DMS79 (cell line): ENCODE measurements at places on chromosomes 16 and 17.
A peak's percentile ranks its signal among the peaks of the same experiment; 100 is the strongest.

DNA sequence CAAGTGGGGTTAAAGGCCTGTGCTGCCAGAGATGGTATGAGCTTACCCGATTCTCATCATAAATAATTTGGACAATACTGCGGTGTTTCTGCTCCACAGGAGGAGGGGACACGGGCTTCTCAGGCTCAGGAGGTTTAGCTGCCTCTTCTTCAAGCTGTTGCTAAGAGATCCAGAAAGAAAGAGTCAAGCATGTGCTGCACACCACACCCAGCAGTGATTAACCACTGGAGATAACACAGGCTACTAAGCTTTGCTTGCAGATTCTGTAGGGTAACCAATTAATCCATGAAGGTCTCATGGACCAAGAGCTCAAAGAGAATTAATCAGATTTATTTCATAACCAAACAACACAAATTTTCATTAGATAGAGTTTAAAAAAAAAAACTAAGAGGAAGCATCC lies 56.6 kb downstream of the NCOR1 start:
- DNase-seq, result no peak

- no peak for DNase-seq
Observed at GRCh38 chr17:28324781-28325180, 5.8 kb downstream of the TMEM97 start.

DNA sequence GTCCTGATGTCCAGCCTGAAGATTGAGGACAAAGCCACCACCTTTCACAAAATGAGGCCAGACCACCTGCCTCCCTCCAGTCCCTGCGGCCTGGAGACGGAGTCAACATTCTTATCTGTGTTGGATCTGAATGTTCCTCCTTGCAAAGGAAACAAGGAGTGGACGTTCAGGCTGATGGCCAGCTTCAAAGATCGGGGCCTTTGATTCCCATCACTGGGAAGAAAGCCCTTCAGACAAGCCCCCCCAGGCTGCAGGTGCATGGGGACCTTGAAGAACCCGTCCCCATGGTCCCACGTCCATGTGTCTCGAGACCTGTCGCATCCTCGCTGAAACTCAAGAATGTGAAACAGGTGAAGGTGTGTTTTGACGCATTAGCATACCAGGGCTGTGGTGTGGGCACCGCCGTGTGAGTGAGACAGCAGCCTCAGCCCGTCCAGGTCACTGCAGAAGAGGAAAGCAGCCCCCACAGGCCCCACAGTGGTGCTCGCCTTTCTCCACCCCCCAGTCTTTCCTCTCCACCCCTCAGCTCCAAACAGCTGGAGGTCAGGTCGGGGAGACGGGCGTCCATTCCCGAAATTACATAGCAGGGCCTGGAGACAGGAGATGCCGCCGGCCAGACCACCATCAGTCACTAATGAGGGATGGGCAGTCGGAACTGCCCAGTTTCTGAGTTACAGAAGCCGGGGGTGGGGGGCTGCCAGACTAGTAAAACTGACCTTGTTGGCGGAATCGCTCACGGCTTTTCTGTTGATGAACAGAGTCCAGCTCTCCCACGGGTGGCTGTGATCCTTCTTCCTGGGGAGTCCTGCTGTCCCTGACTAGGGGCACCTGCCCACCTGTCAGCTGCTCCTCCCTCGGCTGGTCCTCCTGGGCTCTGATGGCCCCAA lies 877 bp upstream of the CSNK1D start:
- no peak for DNase-seq

DNA sequence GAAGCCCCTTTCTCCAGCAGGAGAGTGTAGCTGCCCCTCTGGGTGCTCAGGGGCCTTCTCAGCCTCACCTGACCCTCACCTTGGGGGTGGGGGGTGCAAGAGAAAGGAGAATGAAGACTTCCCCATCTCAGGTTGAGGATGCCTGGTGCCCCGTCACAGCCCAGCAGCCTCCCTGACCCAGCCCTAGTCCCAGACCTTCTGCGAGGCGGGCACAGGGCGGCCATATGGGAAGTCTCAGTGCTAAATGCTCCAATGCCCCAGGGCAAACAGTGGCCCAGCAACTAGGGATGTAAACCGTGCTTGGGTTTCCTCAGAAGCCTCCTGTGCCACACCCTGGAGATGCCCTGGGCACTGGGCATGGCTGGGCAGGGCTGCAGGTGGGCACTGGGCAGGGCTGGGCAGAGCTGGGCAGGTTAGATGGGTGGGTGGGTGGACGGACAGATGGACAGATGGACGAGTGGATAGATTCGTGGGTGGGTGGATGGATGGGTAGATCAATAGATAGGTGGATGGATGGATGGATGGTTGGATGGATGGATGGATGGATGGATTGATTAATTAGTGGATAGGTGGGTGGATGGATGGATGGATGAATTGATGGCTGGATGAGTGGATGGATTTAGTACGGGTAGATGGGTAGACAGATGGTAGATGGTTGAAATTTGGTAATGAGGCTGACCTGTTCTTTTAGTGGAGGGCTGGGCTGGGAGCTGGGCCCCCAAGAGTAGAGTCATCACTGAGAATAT lies 16.8 kb downstream of the TPSD1 start:
- no peak for DNase-seq

DNA sequence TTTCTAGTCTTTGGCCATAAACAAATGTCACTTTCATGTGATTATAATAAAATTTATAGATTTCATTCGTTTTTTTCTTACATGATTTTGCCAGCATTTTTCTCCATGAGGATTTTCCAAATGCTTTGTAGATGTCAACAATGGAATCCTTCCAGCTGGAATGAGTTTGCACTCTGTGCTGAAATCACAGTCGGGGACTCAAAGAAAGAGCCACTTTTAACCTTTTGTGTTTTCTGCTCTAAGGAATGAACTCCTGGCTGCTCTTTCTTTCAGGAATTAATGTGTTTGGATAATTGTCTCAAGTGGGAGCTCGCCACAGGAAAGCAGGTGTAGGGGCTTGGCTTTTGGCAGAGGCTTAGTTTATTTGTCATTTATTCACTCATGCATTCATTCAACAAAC lies 372.3 kb upstream of the SALL1 start:
- DNase-seq, result no peak

GRCh38 chr17:34669511-34669910 lies 90.1 kb downstream of the TMEM132E start:
- no peak for DNase-seq

GRCh38 chr16:87641721-87642120 lies 39.4 kb downstream of the JPH3 start:
- no peak for DNase-seq

- DNase-seq, result no peak
Observed at GRCh38 chr17:303168-303567, 49.4 kb downstream of the RPH3AL start.

- no peak for DNase-seq
Observed at GRCh38 chr16:1923299-1924034, 5.3 kb upstream of the HS3ST6 start.

DNA sequence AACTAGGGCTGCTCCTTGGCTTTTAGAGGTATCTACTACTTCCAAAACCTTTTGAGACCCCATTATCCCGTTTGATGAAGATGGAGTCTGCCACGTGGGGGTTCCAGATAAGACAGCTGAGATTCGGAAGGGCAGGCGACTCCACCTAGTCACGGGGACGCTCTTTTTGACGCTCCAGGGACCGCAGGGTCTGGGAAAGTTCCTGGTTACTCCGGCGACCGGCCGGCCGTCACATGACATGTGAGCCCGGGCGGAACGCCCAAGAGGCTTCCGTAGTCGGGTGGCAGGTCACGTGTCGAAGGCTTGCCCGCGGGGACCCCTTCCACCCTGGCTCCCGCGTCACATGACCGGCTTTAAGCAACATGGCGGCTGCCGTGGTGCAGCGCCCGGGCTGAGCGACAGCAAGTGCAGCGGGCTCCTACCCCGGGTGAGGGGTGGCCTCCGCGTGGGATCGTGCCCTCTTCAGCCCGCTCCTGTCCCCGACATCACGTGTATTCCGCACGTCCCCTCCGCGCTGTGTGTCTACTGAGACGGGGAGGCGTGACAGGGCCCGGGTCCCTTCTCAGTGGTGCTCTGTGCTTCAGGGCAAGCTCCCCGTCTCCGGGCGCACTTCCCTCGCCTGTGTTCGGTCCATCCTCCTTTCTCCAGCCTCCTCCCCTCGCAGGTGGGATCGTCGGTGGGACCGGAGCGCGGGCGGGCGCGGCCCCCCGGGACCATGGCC lies at the start of gene SPNS1:
Gene SPNS1 (plus strand): TSS at position 342 of the 721 bp plus-strand sequence. CDS start 374 bp downstream, at position 716.
- DNase-seq, result peak; percentile 93

GRCh38 chr16:88428616-88429386 lies 24.3 kb upstream of the ZFPM1 start:
- DNase-seq, result no peak

DNA sequence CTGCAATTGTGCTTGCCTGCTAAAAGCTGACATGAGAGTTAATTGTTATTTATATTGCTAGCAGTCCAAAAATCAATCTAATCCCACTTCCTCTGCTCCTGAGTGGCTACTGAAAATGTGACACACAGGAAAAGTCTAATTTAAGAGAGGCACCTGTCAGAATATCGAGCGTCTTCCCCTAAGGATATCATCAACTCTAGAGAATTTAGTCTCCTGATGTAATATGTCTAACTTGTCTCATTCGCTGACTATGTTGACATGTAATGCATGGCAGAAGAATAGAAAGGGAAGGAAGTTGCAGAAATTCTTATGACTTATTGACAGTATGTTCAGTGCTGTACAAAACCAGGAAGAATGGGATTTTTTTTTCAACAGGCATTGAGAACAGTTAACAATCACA lies 893.4 kb upstream of the CDH8 start:
- DNase-seq, result no peak

- DNase-seq, result no peak
Observed at GRCh38 chr16:66693149-66693548, 3.4 kb downstream of the CMTM4 start.

GRCh38 chr17:31313982-31314781 lies at the start of gene EVI2B:
TSS of gene EVI2B (minus strand) at chr17:31314054. CDS start at chr17:31305609, 8,445 bp downstream.
- no peak for DNase-seq

- peak; percentile 45 for DNase-seq
Observed at GRCh38 chr17:79183293-79184158, 108.9 kb downstream of the ENGASE start.

GRCh38 chr17:17729620-17730249 lies 48.5 kb downstream of the RAI1 start:
- no peak for DNase-seq

DNA sequence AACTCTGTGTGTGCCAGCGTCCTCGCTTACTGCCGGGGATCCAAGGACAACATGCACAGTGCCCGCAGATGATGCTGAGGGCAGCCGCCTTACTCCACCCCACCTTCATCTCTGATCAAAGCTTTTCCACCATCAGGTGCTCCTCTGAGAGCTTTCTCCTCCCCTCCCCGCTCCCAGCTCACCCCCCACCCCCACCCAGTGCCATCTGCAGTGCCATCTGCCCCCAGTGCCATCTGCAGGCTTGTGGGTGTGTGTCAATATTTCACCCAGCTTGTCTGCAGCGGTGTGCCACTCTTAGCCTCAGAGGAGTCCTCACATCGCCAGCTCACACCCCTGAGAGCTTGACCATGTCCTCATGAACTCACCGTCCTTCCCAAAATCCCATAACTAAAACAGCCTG lies 98.2 kb upstream of the NOL11 start:
- no peak for DNase-seq

DNA sequence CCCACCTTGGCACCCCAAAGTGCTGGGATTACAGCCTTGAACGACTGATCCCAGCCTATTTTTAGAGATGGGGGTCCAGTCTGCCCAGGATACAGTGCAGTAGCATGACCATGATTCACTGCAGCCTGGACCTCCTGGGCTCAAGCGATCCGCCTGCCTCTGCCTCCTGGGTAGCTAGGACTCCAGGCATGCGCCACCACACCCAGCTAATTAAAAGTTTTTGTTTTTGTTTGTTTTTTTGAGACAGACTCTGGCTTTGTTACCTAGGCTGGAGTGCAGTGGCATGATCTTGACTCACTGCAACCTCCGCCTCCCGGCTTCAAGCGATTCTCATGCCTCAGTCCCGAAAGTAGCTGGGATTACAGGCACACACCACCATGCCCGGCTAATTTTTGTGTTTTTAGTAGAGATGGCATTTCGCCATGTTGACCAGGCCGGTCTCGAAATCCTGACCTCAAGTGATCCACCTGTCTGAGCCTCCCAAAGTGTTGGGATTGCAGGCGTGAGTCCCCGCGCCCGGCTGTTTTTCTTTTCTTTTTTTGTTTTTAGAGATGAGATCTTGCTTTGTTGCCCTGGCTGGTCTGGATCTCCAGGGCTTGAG lies 2.3 kb upstream of the PAFAH1B1 start:
- DNase-seq, result no peak

GRCh38 chr17:60127068-60128064 lies 22.4 kb upstream of the CA4 start:
- DNase-seq, result no peak

GRCh38 chr17:36474571-36474970 lies 11.9 kb upstream of the ZNHIT3 start:
- DNase-seq, result no peak

DNA sequence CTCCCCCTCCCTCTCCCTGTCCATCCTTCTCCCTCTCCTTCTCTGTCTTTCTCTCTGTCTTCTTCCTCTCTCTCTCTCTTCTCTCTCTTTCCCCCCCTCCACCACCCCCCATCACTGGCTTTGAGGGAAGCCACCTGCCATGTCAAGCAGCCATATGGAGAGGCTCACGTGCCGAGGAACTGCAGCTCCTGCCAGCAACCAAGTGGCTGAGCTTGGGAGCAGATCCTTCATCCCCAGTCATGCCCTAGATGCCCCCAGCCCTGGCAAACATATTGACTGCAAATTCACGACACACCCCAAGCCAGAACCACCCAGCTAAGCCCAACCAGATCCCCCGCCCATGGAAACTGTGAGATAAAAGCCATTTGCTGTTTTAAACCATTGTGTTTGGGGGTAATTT lies 40.9 kb upstream of the RBFOX3 start:
- no peak for DNase-seq

DNA sequence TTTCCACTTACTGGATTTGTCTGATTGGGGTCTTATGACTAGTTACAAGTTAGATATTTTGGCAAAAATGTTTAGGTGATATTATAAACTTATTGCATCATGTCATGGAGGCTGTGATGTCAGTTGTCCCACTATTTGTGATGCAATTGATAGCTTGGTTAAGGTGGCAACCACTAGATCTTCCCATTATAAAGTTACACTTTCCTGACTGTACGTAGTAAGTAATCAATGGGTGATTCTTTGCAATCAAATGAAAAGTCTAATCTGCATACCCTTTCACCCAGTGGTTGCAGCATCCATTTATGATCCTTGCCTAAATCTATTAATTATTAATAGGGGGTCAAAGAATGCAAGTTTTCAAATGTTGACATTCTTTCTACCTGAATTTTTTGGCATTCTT lies 4.4 kb upstream of the PCTP start:
- DNase-seq, result no peak

DNA sequence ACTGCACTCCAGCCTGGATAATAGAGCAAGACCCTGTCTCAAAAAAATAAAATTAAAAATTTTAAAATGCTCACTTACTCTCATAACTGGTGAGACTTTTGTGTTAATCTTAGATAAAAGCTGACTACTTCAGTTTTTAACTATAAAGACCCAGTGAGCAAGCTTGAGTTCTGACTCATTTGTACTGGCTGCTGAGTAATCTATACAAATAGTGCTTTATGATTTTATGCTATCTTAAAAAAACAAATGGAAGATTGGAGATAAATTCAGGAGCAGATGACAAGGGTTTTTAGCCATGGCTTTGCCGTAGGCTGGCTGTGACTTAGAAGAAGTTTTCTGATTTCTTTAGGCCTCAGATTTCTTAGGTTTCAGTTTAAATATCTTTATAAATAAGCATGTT lies 30.5 kb downstream of the SNTB2 start:
- DNase-seq, result no peak

GRCh38 chr17:64747938-64748540 lies 85.9 kb upstream of the SMURF2 start:
- DNase-seq, result no peak

GRCh38 chr17:40935624-40936023 lies 1.8 kb downstream of the KRT23 start:
- no peak for DNase-seq
